ENCODE measurements at places on chromosomes 16 and 17.
A peak's percentile ranks its signal among the peaks of the same experiment; 100 is the strongest.

DNA sequence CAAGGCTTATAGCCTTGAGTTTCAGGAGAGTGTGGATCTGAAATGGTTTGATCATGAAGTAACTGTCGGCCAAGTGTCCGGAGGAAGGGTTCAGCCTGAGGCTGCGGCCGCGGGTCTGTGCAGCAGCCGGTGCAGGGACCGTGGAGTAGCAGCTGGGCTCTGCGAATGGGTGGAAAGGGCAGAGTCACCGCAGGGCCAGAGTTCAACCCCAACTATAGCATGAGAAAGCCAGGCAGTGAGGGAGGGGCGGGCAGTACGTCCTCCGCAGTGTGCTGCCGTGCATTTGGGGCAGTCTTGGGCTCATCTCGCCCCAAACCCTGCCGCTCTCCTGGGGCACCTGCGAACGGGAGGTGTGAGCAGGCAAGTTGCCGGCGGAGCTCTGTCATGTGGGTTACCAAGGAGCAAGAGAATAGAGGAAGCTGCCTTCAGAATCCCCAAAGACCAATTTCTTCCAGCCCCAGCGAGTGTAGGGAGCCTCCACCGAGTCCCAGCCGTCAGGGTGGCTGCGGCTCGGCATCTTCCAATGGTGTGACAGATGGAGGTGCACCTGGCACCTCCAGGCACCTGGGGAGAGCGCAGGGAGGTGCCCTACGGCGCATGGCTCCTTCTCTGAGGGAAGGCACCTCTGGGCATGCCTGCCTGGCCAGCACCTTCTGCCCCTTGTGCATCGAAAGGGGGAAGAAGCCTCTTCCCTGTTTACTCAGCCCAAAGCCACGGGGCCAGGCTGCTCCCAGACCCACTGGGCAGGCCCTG, 87.3 kb downstream of the RPA1 start:
- DNase-seq = no peak

DNA sequence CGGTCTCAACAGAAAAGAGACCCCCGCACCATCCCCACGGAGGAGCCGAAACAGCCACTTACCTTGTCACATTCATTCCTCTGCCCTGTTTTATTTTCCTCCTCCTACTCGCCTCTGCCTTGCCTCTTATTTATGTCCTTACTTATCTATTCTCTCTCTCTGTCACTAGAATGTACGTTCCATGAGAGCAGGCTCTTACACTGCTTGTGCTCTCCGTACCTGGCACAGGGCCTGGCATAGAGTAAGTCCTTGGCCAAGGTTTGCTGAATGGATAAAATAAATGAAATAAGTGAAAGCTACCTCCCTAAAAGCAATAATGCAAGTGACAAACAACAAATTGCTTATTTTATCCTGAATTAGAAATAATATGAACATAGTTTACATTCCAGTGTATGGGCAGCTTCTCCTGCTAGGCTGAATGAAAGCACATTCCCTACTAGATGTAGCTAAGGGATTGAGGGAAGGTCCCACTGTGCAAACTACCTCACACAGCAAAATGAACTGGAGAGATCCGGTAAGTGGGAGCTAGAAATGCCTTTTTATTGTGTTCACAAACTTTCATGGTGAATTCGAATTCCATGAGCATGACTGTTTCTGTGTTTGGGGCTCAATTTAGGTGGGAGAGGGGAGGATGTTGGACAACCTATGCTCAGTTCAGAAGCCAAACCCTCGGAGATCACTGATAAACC, 173.1 kb downstream of the PARN start:
- no peak for DNase-seq

GRCh38 chr17:65009848-65010247, 46.7 kb downstream of the GNA13 start:
- no peak for DNase-seq

DNA sequence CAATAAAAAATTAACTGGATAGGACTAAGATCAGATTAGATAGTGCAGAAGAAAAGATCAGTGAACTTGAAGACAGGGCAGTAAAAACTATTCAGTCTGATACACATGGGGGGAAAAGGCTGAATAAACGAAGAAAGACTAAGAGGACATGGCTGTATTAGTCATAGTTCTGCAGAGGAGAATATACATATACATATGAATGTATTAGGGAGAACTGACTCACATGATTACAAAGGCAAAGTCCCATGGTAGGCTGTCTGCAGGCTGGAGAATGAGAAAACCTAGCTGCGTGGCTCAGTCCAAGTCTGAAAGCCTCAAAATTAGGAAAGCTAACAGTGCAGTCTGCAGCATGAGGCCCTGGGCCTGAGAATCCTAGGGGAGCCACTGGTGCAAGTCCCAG, 98.2 kb upstream of the GNAO1 start:
- no peak for DNase-seq

GRCh38 chr17:79625706-79626105, 14.9 kb upstream of the RBFOX3 start:
- no peak for DNase-seq

DNA sequence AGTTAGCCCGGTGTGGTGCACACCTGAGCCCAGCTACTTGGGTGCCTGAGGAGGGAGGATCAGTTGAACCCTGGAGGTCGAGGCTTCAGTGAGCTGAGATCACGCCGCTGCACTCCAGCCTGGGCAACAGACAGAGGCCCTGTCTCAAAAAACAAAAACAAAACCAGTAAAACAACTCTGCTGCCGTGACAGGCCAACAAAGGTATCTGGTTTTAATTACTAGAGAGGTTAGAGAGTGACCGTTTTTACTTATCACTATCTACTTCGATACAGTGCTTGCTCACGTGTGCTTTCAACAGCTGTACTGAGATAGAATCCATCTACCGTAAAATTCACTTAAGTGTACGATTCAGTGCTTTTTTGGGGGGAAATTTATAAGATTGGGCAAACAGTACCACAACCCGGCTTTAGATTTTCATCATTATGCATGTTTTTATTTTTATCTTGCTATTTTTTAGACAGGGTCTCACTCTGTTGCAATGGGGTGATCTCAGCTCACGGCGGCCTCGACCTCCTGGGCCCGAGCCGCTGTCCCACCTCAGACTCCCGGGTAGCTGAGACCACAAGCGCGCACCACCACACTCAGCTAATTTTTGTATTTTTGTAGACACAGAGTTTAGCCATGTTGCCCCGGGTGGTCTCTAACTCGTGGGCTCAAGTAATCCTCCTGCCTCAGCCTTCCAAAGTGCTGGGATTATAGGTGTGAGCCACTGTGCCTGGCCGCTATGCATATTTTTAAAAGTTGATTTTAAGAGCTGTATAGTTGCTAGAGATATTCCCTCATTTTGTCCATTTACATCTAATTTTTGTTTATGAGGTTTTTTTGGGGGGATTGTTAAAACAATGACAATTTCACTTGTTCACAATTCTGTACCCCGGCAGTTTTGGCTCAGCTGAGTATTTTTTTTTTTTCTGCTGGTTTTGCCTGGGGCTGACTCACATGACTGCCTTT, 30.9 kb downstream of the SERPINF1 start:
- no peak for DNase-seq

DNA sequence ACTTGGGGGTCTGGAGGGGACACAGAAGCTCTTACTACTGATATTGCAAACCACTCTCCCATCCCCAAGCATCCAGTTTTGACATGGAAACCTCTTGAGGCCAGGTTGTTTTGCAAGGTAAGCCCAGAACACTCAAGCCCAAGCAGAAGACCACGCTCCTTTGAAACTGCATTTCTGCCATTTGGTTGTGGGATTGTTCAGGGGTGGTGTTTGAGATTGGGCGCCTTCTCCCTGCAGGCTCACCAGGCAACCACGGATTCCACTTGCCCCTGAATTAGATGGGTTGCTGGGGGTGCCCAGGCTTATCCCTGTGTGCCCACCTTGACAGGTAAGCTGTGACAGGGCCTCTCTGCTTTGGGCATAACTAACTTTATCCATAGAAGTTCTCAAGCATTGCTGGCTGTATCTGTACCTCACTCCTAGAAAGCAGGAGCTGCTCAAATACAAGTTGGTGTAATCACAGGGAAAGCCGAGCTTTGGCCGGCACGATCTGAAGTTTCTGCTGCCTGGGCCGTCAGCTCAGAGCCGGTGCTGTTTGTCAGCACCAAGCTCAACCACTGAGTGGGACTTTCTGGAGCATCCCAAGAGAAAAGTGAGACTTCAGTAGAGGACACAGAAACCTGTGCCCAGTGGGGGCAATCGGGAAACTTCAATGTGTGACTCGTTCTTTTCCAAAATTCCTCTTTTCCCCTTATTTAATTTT, 93.6 kb downstream of the CYLD start:
- no peak for DNase-seq

DNA sequence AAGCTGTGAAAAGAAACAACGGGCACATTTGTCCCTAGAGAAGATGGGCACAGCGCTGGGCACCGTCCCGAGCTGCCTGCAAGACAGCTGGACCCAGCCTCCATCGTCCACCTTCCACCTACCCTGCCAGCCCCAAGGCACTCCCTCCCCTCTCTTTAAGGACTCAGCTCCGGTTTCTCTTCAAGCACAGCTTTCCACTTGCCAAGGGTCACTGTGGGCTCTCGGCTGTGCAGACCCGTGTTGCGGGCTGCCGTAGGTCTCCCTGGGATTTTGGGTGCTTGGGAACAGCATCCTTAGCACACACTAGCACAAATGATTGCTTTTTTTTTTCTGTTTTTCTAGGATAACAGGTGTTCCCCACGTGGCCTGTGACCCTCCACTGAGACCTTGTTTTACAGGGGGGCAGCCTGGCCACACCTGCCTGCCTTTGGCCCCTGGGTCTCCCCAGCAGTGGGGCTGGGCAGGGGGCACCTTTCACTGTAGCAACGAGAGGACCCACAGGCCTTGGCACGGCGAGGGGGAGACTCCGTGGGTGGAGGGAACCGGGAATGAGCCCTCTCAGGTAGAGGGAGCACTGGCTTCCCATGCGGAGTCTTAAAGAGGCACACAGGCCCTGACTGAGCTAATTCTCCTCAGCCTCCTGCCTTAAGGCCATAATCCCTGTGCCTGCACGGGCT, 1.4 kb downstream of the CHMP6 start:
- DNase-seq = peak; percentile 39

- DNase-seq = no peak
Measured at GRCh38 chr17:32719689-32720088, 157.2 kb downstream of the MYO1D start.

- no peak for DNase-seq
Measured at GRCh38 chr17:79684132-79684985, 46.4 kb upstream of the ENPP7 start.

DNA sequence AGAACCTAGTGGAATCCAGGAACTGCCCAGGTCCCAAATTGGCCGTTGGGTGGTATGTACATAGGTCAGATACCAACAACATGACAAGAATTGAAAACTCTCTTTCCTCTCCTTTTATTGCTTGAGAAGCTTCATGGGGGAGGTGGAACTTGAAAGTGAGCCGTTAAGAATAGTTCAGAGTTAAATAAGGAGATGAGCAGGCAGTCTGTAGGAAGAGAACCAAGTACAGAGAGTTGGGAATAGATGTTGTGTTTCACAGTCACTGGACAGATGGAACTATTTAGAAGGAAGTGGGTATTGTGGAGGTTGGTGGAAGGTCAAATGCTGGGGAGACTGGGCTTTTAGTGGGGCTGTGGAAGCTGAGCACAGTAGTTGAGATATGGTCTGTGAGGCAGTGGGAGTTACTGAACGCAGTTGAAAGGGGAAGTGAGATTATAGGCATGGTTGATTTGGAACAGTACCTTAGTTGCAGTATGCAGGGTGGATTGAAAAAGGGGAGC, 26.4 kb downstream of the ARHGAP44 start:
- peak; percentile 47 for DNase-seq

DNA sequence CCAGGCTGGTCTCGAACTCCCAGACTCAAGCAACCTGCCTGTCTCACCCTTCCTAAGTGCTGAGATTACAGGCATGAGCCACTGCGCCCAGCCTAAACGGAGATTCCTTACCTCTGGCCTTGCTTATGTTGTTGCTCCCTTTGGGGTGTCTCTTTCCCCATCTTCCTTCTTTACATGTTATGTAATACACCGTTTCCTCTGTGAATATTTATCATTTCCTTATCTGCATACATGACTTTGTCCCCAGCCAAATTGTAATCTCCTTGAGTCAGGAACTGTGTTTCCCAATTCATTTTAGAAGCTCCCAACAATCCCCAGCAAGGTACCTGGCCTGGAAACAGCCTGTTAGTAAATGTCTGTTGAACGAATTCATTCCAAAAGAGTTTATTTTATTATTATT, 15.7 kb downstream of the COPZ2 start:
- DNase-seq = no peak

- DNase-seq = no peak
Measured at GRCh38 chr16:46828943-46829342, 2.0 kb downstream of the C16orf87 start.

GRCh38 chr17:37429453-37429852, 22.8 kb downstream of the TADA2A start:
- DNase-seq = no peak

DNA sequence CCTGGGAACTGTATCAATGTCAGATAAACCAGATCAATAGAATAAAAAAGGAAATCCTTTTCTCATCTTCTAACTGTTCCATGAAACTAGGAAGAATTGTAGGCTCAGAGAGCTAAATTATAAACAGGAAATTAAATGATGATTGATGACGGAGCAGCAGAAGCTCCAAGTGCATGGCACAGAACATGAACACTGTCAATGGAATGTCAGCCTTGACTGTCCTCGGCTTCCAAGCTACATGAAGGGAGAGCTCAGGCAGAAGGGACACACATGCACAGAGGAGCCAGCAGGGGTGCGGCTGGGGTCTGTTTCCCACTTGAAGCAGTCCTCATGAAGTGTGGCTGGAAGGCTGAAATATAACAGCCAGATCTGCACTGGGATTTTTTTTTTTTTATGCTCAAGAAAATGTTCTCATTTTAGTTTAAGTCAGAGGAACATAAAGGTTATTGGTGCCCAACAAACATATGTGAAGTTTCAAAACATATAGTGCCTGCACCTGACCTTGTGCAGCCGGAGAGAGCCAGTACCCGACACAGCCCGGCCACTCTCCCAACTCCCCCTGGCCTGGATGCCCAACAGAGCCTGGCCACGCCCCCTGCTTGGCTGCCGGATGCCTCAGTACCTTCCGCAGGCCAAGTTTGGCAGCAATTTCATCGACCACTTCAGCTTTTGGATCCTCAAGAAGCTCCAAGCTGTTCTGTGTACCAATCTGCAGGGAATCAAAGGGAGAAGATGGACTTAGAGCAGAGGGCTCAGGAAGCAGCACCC, 37.0 kb downstream of the NPLOC4 start:
- DNase-seq = no peak

GRCh38 chr16:1431497-1432270, 806 bp downstream of the PERCC1 start:
- no peak for DNase-seq

All from GM19239 (cell line).